ENCODE measurements at places on chromosomes 5 and 9.

- DNase-seq = no peak
Measured at GRCh38 chr5:33369485-33370465, 71.0 kb upstream of the TARS1 start.

DNA sequence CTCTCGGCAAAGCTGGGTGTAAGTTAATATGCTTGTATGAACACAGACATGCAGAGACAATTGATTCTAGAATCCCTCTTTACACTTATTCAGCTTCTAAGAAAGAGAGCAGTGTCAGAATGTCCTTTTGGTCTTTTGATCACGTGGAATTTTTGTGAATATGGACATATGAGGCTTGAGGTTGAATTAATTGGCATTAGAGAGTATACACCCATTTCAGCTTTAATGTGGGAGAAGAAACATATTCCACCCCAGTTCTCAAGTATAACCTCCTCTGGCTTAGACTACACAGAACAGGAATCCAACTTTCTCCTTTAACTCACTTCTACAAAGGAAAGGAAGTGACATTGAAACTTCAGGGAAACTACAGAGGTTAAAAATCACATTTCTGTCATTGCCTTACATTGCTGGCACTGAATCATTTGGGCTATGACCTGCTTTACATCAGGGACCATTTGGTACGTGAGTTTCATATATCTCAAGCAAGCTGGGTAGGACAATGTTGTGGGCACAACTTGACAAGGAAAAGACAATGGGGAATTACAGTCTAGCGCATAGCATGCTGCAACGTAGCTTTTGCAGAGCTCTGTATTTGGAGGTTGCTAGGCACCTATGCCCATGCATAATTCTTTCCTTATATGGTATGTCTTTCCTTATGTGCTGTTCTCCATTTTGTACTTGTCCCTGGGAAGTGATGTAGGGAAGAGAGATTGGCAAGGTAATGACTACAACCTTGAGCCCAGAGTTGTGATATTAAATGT, 19.5 kb downstream of the DAB2 start:
- no peak for DNase-seq

DNA sequence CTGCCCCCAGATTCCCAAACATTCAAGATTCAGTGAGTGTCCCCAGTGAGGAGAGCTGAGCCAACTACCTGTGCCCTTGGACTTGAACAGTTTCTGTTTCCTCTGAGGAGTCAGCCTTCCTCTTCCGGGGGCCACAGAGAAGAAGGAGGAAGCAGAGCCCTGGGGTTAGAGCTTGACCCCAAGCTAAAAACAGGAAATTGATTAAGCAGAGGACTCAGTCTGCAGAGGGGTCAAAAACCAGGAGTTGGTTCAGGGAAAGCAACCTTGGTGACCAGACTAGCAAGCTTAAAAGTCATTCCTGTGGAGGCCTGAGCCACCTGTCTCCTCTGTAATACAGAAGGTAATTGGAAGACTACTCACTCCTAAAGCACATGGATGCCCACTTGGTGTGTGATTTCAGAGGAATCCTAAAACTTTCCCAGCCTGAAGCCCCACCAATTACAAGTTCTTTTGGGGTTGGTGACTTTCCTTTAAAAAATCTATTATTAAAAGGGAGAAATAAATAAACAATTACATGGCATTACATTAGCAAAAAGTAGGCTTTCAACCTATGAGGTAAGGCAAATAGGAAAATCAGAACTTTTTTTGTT, 64.2 kb upstream of the SELENOP start:
- no peak for DNase-seq

DNA sequence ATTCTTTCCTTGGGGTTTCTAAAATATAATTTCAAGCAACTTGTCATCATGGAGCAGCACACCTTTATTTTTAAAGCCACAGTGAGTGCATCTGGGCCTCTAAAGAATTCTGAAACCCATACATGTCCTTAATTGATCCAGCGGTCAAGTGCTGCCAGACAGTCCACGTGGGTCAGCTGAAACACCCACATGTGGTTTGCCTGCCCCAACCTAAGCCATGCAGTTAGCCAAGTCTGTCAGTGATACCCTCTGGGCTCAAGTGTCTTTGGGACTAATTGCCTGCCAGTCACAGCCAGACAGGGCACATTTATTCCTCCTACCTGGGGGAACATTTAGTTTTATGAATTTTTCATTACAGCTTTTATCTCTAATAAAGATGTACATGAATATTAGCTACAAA, 291.4 kb upstream of the SLC30A5 start:
- DNase-seq = no peak

DNA sequence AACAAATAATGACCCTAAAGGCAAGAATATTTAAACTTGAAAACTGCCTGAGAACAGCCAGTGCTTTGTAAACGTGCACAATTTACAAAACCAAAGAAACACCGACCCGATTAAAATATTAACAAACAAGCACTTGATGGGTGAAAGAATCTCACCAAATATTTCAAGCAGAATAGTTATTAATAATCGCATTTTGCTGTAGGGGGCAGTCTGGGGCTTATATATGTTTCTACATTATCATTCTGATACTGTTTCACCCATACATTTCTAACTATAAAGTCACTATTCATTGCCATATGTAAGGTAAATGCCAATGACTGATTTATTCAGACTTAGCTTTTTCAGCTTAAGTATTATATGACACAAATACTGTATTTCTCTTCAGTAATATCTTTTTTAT, 37.7 kb downstream of the UBAP2 start:
- DNase-seq = no peak

DNA sequence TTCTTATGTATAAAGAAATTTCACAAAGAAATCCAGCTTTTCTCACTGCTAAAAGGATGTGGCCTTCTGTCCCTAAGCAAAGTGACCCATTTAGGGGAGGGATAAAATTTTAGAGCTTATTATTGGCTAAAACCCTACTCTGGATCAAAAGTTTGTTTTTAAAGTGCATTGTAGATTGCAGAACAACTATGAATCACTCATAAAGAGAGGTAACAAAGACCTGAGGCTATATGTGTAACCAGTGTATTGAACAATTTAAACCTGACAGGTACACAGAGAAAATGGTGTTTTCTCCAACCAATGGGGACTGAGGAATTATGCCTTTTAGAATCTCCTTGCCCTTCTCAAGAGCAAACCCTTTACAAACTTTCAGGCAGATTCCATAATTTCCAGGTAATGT, 86.6 kb downstream of the MUSK start:
- DNase-seq = no peak

DNA sequence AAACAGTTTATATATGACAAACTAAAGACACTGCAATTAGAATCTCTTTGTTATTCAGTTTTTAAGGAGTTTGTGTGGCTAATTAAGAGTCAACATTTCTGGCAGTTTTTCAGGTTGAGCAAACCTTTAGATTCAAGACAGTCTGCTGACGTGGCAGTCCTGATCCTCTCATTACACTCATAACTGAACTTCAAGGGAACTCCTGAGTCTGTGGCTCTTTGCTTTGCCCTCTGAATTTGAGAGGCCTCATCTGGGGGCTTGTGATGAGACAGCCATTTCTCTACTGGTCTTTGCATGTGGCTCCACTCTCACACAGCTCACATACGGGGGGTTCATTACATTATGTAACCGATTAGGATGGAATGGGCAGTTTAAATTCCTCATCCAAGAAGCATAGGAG, 182.9 kb upstream of the MEF2C start:
- DNase-seq = no peak

DNA sequence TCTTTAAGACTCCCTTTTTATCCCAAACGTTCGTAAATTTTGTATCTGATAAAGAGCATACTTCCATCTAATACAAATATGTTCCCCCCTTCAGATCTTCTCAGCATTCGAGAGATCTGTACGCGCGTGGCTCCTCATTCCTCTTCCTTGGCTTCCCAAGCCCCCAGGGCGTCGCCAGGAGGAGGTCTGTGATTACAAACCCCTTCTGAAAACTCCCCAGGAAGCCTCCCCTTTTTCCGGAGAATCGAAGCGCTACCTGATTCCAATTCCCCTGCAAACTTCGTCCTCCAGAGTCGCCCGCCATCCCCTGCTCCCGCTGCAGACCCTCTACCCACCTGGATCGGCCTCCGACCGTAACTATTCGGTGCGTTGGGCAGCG, 19.9 kb downstream of the CDKN2A start:
- no peak for DNase-seq

DNA sequence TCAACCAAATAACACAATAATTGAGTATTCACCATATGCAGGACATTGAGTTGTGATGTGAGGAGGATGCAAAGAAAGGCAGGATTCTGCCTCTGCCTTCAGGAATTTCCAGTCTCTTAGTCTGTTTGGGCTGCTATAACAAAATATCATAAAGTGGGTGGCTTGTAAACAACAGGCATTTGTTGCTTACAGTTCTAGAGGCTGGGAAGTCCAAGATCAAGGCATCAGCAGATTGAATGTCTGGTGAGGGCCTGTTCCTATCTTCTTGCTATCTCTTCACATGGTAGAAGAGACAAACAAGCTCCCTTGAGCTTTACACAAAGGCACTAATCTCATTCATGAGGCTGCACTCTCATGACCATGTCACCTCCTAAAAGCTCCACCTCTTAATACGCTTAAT, 360.7 kb downstream of the ARHGEF28 start:
- no peak for DNase-seq

DNA sequence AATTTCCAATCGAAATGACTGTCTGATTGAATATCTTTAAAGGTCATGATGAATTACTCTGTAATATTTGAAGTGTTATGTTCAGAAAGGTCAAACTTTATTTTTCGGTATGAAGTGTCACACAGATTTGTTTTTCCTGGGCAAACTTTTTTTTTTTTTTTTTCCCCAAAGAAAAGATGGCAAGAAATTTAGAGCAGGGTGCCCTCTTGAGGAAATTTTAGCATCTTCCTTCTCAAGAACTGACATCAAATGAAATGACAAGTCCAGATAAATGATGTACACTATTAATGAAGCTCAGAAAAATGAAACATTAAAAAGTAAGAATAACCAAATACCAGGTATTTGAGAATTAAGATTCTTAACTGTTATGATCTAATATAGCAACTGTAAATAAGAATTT, 123.6 kb downstream of the INVS start:
- no peak for DNase-seq

DNA sequence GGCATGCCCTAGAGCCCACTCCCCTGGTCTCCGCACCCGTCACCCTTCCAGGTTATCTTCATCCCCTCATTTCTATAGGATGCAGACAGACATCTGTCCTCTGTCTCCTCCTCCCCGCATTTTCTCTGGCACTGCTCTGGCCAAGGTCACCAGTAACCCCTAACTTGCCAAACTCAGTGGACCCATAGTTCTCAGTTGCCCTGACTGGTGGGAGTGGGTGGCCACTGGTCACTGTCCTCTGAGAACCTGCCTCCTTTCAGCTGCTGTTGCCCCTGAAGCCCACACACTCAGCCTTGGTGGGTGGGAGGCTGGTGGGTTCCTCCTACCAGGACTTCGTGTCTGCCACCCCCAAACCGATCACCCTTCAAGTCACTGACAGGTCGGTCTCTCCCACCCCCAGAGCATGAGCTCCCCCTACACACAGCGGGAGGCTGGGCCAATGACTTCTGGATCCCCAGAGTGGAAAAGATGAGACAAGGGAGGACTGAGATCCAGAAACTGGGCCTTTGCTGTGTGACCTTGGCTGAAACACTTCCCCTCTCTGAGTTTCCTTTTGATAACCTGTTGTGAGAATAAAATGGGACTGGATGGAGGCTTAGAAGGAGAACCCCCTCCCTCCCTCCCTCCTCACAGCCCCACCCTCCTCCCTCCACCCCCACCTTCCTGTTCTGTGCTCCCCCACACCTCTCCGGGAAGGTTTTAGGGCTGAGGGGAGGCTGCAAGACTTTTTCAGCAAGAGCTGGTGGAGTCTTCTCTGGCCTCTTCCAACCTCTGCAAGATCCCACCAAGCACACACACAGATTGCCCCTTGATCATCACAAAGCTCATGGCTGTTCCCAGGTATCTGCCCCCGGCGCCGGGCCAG, 2.4 kb upstream of the DBN1 start:
- DNase-seq = no peak

- no peak for DNase-seq
Measured at GRCh38 chr5:56840597-56840996, 25.2 kb downstream of the MAP3K1 start.

- DNase-seq = no peak
Measured at GRCh38 chr9:13939134-13939533, 374.8 kb downstream of the NFIB start.

- no peak for DNase-seq
Measured at GRCh38 chr9:123678038-123678877, 251.7 kb downstream of the DENND1A start.

DNA sequence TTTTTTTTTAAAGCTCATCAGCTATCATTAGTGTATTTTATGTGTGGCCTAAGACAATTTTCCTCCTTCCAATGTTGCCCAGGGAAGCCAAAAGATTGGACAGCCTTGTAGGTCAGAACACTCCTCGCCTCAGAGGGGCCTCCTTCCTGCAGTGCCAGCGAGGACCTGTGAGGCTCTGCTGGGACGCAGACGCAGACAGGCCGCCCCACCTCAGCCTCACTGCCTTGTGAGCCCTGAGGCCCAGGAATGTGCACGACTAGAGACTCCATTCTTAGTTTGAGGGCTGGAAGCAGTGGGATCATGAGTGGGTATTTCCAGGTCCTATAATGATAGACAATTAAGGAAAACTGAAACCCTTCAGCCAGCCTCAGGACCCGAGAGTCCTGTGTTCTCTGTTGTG, 85.4 kb downstream of the PJA2 start:
- DNase-seq = no peak

GRCh38 chr9:89790542-89791109, 185.8 kb downstream of the GADD45G start:
- no peak for DNase-seq

- DNase-seq = no peak
Measured at GRCh38 chr5:141889282-141889871, 11.2 kb upstream of the PCDH1 start.

GRCh38 chr5:5430136-5430535, 7.7 kb downstream of the ICE1 start:
- no peak for DNase-seq

DNA sequence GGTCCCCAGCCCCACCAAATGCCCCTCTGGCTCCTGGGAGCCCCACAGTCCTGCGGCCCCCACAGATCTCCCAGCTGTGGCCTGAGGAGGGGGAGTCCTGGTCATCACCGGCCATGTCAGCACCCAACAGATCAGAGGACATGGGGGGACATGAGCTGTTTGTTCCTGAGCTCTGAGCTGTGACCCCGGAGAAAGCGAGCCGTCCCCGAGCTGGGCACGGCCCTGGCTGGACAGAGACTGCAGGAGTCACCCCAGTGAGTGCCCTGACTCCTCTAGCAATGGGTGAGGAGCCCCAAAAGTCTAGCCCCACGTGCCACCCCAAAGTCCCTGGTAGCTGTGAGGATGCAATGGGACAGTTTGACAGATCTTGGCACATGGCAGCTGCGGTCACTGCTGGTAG, 25.7 kb downstream of the CCDC187 start:
- DNase-seq = no peak

GRCh38 chr5:57891443-57891842, 408.8 kb upstream of the ACTBL2 start:
- DNase-seq = no peak

Measured in CD4-positive, alpha-beta T cell treated with Interferon alpha-2 for 1 hour (primary cell).